ENCODE measurements at places on chromosomes 11 and 22.

DNA sequence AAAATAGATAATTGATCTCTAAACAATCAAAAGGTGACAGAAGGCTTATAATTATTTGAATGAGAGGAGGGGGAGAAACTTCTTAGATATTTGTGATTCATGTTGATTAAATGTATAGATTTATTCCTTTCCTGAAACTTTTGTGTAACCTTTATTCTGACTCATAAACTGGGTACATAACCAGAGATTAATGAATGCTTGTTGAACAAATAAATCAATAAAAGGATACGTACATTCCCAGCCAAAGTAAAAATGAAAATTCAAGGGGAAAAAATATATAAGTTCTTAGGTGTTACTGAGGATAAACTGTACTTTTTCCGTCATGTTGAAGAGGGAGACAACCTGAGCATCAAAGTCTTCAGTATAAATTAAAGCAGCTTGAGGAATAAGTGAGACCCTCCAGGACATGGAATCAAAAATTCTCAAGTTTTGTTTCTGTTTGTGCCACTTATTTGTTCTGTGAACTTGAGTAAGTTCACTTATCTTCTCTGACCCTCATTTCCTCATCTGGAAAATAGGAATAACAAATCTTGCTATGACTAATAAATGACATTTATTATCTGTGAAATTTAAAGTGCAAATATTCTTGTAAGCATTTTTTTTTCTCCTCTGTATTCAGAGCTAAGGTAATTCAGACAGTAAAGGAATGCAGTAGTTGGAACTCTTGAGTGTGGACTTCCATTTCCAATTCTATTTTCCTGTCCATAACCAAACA, 195.4 kb downstream of the METTL15 start:
- H3K4me3 ChIP-seq = no peak overlapping the region
- no peak for DNase-seq
- no peaks in the 10 kb centered on the region for H3K4me1 ChIP-seq
- H3K27me3 ChIP-seq = no peaks in the 10 kb centered on the region

DNA sequence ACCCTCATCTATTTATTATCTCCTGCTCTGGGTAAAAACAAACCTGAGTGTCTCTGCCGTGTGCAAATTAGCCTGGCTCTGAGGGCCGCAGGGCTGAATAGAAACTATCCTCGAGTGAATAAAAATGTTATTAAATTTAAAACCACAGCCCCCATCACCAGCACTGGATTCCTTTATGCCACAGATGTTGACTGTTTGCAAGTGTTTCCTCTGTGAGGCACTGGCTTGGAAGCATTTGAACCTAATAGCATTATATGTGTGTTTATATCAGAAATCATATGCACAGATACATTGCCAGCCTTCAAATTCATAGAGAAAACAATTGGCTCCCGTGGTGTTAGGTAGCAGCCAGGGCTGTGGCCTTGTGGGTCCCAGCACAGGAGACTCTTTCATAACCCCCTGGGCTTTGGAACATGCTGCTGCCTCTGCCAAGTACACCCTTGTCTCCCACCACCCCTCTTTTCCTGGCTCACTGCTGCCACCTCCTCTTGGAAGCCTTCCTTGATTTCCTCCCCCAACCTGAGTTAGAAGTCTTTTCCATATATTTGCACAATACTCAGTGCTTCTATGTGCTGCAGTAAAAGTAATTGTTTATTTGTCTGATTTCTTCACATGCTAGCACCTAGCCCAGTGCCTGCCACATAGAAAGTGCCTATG, 294.4 kb downstream of the DDX10 start:
- no peaks in the 10 kb centered on the region for H3K36me3 ChIP-seq
- no peak overlapping the region for H3K4me3 ChIP-seq
- H3K27ac ChIP-seq = no peak overlapping the region
- no peaks in the 10 kb centered on the region for H3K27me3 ChIP-seq

GRCh38 chr11:62682518-62682917, 3.6 kb upstream of the UBXN1 start:
- H3K27ac ChIP-seq = no peak overlapping the region
- no peaks in the 10 kb centered on the region for H3K4me1 ChIP-seq
- no peak overlapping the region for H3K4me3 ChIP-seq
- no peaks in the 10 kb centered on the region for H3K36me3 ChIP-seq
- no peaks in the 10 kb centered on the region for H3K27me3 ChIP-seq

DNA sequence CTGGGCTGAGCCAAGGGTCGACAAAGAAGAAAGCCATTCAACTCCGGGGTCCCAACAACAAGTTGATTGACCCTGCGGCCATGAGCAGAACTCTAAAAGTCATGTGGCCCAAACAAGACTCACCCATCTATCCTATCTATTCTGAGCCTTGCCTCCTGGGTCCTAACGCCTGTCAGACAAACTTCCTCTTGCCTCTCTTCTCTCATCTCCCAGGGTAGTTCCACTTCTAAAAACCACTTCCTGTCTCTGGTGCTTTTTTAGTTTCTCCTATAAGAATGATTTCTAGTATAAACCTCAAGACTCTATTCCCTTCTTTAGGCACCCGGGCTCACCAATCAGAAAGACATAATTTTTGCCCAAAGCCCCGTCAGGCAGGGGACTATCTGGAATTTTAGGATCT, 530.2 kb downstream of the DLG2 start:
- 0 out of 2 replicates have a peak, but pooled peaks cover 7% of the 10 kb centered on the region for H3K4me1 ChIP-seq
- H3K27ac ChIP-seq = no peak overlapping the region
- no peaks in the 10 kb centered on the region for H3K27me3 ChIP-seq
- no peak for DNase-seq
- no peak overlapping the region for H3K4me3 ChIP-seq

GRCh38 chr11:69816671-69817070, 2.5 kb downstream of the FGF3 start:
- no peak overlapping the region for H3K4me3 ChIP-seq
- H3K4me1 ChIP-seq = peaks cover 21% of the 10 kb centered on the region
- H3K27me3 ChIP-seq = peaks cover 16% of the 10 kb centered on the region
- H3K27ac ChIP-seq = no peak overlapping the region
- no peak for DNase-seq
- H3K36me3 ChIP-seq = no peaks in the 10 kb centered on the region

DNA sequence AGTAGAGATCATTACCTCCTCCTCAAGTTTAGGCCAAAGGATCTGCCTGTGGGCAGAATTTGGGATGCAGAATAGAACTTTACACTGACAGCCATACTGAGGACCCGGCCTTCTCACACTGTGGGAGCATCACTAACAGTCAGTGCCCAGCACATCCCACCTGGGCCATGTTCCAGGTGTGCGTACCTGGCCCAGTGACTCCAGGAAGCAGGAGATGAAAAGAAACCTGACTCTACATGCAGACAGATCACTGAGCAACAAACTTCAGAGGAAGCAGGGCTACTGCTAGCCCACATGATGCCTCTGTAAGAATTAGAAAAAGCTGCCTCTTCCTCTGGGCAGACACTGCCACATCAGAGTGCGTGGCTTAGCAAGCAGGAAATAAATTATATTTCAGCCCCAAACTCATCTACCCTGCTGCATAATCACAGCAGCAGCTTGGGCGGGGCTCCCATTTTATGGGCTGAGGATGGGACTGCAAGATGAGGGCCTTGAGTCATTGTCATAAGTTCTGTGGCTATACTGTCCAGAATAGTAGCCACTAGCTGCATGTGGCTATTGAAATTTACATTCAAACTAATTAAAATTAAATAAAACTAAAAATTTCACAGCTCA, 6.0 kb upstream of the LMO2 start:
- H3K27me3 ChIP-seq = no peaks in the 10 kb centered on the region
- no peak overlapping the region for H3K27ac ChIP-seq
- H3K4me3 ChIP-seq = no peak overlapping the region
- H3K4me1 ChIP-seq = no peaks in the 10 kb centered on the region

DNA sequence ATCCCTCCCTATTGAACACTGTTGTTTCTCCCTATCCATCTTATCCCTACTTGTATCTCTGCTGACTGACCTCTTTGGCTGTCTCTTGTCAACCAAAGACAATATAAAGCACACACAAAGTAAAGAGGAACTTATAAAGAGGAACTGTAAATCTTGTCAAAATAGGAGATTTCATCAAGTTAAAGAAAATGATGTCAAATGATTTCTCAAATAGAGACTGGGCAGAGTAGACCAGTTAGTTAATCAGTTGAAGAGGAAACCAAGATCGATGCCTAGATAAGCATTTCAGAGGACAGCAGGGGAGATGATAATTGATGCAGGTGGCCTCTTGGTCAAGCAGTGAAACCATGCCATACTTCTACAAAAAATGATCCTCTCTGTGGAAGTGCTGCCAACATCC, 22.7 kb downstream of the KCNQ1OT1 start:
- H3K4me1 ChIP-seq = 0 out of 2 replicates have a peak, but pooled peaks cover 2% of the 10 kb centered on the region
- no peak overlapping the region for H3K4me3 ChIP-seq
- no peak overlapping the region for H3K27ac ChIP-seq
- H3K27me3 ChIP-seq = no peaks in the 10 kb centered on the region

GRCh38 chr11:10407055-10407454, 48.0 kb upstream of the AMPD3 start:
- H3K36me3 ChIP-seq = no peaks in the 10 kb centered on the region
- no peaks in the 10 kb centered on the region for H3K27me3 ChIP-seq
- DNase-seq = no peak
- H3K4me1 ChIP-seq = peaks cover 14% of the 10 kb centered on the region

- H3K27ac ChIP-seq = no peak overlapping the region
- DNase-seq = no peak
- H3K36me3 ChIP-seq = no peaks in the 10 kb centered on the region
- H3K4me1 ChIP-seq = no peaks in the 10 kb centered on the region
- no peaks in the 10 kb centered on the region for H3K27me3 ChIP-seq
- no peak overlapping the region for H3K4me3 ChIP-seq
Measured at GRCh38 chr11:87417951-87418350, 380.2 kb downstream of the TMEM135 start.

- no peak overlapping the region for H3K4me3 ChIP-seq
- 0 out of 2 replicates have a peak, but pooled peaks cover 1% of the 10 kb centered on the region for H3K36me3 ChIP-seq
- H3K27me3 ChIP-seq = no peaks in the 10 kb centered on the region
- H3K4me1 ChIP-seq = peaks cover 16% of the 10 kb centered on the region
Measured at GRCh38 chr11:66685276-66686099, 7.8 kb upstream of the RBM4B start.

DNA sequence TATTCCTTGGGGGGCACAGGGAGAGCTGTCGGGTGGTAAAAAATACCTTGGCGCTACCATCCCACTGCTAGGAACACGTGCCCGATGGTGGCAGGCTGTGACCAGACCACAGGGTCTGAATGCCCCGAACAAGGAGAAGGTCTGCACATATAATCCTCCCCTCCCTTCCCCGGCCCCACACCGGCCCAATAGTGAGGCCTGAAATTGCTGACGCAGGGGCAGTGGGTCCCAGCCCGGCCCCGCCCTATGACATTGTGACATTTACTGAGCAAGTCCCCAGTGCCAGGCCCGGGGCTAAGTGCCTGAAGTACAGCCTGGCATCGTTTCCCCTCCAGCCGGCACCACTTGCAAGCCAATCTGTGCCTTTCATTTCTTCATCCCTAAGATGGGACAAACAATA, 19.5 kb downstream of the MN1 start:
- no peak overlapping the region for H3K4me3 ChIP-seq
- no peaks in the 10 kb centered on the region for H3K4me1 ChIP-seq
- no peak overlapping the region for H3K27ac ChIP-seq

DNA sequence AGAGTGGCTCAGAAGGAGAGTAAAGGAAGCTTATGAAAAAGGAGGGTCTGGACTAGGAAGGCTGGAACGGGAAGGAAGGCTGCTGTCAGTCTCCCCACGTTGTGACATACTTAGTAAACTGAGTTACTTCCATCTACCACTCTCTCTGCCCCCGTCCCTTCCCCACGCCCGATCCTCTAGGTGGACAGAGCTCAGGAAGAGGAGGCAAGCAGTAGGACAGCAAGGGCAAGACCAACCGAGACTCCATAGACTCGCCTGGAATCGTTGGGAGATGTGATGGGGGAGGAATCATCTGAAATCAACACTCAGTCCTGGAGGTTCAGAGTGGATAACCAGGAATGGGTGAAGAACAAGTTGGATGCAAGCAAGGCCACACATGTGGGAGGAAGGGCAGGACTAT, 240.7 kb downstream of the BUD13 start:
- peaks cover 7% of the 10 kb centered on the region for H3K27me3 ChIP-seq
- H3K27ac ChIP-seq = no peak overlapping the region
- H3K4me1 ChIP-seq = no peaks in the 10 kb centered on the region

All from Caco-2 (cell line).